Effector memory CD8-positive, alpha-beta T cell (primary cell): ENCODE measurements at places on chromosomes 1 and 21.

DNA sequence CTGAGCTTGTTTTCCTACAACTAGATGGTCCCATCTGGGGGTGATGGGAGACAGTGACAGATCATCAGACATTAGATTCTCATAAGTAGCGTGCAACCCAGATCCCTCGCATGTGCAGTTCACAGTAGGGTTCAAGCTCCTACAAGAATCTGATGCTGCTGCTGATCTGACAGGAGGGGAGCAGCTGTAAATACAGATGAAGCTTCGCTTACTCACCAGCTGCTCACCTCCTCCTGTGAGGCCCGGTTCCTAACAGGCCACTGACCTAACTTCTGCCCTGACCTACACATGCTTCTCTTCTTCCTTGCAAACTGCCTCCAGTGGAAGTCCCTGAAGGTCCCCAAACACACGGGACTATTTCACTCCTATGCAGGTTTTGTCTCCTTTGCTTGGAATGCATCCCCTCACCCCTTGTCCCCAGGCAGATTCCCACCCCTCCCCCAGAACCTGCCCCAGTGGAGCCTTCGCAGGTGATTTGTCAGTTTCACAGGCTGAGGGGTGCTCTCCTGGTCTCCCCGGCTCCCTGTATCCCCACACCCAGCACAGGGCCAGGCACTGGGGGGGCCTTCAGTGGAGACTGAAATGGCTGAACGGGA lies 5.7 kb upstream of the ZBTB48 start:
- no peak for DNase-seq

DNA sequence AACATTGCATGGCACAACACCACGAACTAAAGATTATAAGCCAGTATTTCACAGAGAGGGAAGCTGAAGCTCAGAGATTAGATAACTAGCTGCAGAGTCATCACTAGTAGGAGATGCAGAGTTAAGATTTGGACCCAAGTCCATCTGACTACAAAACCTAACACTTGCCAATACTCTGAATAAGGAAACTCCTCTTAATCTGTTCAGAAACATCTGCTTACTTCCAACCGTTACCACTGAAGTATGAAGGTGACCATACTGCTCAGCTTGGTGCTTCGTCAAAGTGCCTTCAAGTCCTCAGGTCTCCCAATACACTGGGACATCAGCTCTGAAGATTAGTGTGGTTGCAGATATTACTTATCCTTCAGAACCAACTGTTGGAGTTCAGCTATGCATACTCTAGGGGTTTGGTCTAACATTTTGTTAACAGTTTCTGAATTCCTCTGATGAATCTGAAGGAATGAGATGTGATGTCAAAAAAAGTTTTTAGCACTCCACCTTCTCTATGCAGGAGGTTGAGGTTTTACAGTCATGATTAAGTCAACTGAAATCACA lies 179.6 kb downstream of the TPR start:
- no peak for DNase-seq

GRCh38 chr1:212481438-212481767 lies 48.7 kb downstream of the NENF start:
- no peak for DNase-seq

DNA sequence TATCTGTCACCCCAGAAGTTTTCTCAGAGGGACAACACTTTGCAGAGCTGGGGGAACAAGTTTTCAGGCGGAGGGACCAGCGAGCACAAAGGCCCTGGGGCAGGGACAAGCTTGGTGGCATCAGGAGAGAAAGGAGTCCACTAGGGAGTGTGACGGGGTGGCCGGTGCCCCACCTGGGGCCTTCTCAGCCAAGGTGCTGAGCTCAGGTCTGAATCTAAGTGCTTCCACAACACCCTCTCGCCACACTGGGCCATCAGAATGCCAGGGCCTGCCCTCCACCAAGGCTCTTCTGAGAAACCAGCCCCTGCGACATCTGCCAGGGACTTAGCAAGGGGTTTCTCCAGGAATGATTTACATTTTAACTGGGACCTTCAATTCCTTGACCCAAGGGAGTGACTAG lies 7.8 kb upstream of the TNFRSF8 start:
- DNase-seq = no peak

- DNase-seq = no peak
These were observed 176.7 kb downstream of the GALNT2 start for GRCh38 chr1:230243583-230244353.

- no peak for DNase-seq
These were observed 99.3 kb upstream of the ETV3 start for GRCh38 chr1:157237522-157237921.

- no peak for DNase-seq
These were observed 492 bp downstream of the HLX start for GRCh38 chr1:220879509-220880361.
